ENCODE measurements at places on chromosomes 4 and X.

GRCh38 chr4:122873821-122874593 lies 47.4 kb downstream of the FGF2 start:
- DNase-seq: peak; percentile 92

GRCh38 chr4:87856816-87857215 lies 24.0 kb downstream of the MEPE start:
- DNase-seq: peak; percentile 8

- peak; percentile 59 for DNase-seq
Observed at GRCh38 chrX:118603981-118604380, 108.4 kb downstream of the DOCK11 start.

GRCh38 chrX:155231163-155231562 lies 14.9 kb downstream of the VBP1 start:
- no peak for DNase-seq

- no peak for DNase-seq
Observed at GRCh38 chrX:134735015-134735414, 76.7 kb upstream of the PLAC1 start.

DNA sequence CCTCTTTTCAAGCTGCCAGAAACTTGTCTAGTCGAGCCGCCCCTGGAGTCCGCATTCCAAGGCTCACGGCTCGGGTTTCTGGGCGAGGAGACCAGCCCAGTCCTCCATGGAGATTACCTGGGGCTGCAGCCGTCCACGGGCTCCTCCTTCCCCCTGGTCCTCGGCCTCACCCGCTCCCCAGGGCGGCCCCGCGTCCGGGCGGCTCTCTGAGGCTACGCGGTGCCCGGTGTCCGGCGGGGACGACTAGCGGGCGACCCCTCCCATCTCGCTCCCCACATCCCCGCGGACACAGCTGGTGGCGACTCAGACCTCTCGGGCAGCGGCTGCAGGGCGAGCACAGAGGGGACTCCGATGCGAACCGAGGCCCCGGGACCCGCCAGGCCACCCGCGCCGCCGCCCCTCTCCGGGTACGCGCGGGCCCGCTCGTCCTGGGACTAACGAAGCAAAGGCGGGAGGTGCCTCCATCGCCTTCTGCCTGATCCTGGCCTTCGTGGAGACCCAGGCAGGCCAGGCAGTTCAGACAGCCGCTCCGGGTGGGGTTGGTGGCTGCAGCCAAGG lies 159.4 kb downstream of the TRAM1L1 start:
- no peak for DNase-seq

- no peak for DNase-seq
Observed at GRCh38 chr4:135098061-135098460, 896.5 kb upstream of the PABPC4L start.

GRCh38 chr4:42676066-42676951 lies 19.4 kb upstream of the ATP8A1 start:
- no peak for DNase-seq

GRCh38 chrX:80876877-80877276 lies 67.2 kb upstream of the BRWD3 start:
- DNase-seq: peak; percentile 23

- DNase-seq: no peak
Observed at GRCh38 chrX:76915836-76916235, 488.3 kb downstream of the MAGEE1 start.
